Kidney (tissue), 22 donors: ENCODE measurements at places on chromosomes 5 and 9.

DNA sequence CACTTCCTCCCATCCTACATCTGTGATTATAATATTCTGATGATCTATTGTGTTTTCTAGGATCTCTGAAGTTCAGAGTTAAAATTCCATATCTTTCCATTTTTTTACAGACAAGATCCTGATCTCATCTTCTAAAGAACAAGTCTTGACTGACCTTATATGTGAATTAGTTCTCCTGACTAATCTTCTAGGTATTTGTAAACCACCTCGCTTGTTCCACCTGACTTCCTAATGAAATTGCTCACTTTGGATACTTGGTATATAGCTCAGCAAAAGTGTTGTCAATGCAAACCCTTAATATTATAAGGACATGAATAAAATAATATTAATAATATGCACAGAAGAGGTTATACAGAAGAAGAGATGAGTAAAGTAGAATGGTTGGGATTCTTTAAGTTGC, 68.2 kb upstream of the NR4A3 start:
- DNase-seq: no peak

GRCh38 chr5:146540414-146540813, 24.4 kb upstream of the GPR151 start:
- no peak for DNase-seq

DNA sequence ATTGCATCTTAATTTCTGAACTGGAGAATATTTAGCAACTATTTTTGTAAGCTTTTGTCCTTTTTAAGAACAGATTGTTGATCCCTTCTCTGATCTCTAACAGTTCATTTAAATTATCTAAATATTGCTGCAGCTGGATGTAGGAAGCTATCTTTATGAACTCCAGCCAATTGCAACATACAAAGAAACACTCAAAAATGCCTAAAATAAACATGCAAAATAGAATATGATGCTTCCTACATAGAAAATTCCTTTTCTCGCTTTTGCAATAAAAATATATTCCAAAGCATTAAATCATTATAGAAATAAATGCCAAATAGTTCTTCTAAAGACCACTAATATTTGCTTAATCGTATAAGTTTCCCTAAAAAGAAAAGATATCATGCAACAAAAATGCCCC, 218.6 kb downstream of the LURAP1L start:
- no peak for DNase-seq

GRCh38 chr9:76357555-76357954, 36.7 kb downstream of the RFK start:
- no peak for DNase-seq

DNA sequence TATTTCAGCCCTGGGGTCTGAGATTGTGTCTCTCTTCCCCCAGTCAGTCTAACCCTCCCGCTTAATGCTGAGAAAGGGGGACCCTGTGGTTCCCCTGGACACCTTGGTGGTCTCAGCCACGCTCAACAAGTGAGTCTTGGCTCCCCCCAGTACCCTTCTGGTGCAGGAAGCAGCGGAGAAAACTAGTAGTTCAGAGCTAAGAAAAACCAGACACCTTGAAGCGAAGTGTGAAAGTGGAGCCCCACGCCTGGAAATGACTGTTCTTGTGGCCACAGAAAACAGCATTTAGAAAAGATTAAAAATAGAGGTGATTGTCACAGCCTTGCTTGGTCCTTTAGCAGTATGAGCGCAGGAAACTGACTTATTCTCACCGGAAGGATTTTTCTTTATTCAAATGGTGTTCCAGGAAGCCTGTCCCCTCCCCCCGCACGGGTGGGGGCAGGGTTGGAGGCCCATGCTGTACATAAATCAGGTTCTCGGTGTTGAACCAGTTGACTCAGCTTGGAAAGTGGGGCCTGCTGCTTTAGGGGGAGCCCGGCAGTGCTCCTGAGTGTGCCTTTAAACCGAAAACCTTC, 8.1 kb downstream of the ARPC5L start:
- DNase-seq: peak; percentile 69

GRCh38 chr9:28741459-28741858, 1168.2 kb upstream of the C9orf72 start:
- DNase-seq: no peak

GRCh38 chr5:20229303-20230005, 241.5 kb upstream of the CDH18 start:
- DNase-seq: no peak

- DNase-seq: peak; percentile 11
Measured at GRCh38 chr9:32954642-32955041, 46.8 kb downstream of the APTX start.

DNA sequence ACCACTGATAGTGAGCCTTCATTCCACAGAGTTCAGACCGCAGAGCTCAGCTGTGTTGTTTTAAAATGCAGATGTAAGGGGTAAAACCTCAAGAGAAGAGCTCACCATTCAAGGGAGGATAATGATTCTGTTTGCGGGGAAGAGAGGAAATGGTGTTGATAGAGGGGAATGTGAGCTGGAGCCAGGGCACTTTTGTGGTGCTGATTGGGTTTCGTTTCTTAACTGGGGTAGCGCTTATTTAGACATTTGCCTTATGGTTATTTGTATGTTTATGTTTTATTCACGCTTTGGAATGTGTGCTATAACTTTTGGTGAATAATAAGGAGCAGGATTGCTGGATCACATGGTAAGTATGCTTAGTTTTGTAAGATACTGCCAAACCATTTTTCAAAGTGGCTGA, 42.5 kb downstream of the STXBP1 start:
- no peak for DNase-seq

GRCh38 chr9:87223392-87224246, 274.0 kb upstream of the DAPK1 start:
- DNase-seq: peak; percentile 61

GRCh38 chr5:57841676-57842363, 359.2 kb upstream of the ACTBL2 start:
- peak; percentile 63 for DNase-seq

DNA sequence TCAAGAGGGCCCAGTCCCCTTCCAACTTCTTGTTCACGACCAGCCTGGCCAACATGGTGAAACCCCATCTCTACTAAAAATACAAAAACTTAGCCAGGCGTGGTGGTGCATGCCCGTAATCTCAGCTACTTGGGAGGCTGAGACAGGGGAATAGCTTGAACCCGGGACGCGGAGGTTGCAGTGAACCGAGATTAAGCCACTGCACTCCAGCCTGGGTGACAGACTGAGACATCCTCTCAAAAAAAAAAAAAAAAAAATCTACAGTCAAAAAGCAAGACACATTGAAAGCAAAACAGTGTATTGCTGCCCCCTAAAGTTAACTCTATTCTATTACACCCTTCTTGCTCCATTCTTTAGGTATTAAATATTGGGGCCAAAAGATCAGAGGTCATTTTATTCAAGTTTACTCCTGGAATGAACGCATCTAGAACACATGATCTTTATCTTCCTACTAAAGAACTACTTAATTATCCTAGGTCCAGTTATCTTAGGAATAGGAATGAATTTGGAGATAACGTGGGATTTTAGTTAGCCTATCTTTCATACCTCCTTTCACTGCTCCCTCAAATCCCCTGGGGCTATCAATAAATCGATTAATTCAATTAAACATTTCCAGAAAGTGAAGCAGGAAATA, 2.4 kb downstream of the ATG12 start:
- DNase-seq: peak; percentile 75
